RCC 7860 (cell line): ENCODE measurements at places on chromosomes 2 and 18.
A peak's percentile ranks its signal among the peaks of the same experiment; 100 is the strongest.

DNA sequence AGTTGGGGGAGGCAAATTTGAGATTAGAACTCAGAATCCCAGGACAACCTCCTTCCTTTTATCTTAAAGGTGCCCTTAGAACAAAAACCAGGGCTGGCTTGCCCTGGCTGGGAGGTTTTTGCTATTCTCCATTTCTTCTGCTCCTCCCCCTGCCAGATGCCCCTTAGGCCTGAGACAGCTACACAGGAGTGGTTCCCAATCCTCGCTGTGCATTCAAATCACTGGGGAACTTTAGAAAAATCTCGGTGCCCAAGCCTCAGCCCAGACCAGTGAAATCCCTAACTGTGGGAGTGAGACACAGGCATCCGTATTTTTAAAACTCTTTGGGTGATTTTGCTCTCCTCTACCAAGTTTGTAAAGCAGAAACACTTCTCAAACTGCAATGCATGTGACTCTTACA is 38.8 kb downstream of the LBH start:
- DNase-seq, result no peak

DNA sequence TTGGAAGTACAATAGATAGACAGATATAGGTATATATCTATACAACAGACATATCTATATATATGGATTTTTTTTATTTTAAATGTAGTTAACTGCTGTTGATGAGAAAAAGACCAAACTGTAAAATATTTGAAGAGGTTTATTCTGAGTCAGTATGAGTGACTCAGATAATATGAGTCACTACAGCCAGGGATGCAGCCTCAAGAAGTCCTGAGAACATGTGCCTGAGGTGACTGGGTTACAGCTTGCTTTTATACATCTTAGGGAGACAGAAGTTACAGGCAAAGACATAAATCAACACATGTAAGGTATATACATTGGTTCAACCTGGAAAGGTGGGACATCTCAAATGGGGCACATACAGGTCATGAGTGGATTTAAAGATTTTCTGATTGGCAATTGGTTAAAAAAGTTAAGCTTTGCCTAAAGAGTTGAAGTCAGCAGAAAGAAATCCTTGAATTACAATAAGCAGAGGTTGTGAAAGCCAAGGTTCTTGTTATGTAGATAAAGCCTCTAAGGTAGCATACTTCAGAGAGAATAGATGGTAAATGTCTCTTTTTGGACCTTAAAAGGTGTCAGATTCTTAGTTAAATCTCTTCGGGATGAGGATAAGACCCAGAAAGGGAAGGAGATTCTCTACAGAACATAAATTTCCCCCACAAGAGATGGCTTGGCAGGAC is 149.9 kb downstream of the RBM43 start:
- DNase-seq, result peak; percentile 43

DNA sequence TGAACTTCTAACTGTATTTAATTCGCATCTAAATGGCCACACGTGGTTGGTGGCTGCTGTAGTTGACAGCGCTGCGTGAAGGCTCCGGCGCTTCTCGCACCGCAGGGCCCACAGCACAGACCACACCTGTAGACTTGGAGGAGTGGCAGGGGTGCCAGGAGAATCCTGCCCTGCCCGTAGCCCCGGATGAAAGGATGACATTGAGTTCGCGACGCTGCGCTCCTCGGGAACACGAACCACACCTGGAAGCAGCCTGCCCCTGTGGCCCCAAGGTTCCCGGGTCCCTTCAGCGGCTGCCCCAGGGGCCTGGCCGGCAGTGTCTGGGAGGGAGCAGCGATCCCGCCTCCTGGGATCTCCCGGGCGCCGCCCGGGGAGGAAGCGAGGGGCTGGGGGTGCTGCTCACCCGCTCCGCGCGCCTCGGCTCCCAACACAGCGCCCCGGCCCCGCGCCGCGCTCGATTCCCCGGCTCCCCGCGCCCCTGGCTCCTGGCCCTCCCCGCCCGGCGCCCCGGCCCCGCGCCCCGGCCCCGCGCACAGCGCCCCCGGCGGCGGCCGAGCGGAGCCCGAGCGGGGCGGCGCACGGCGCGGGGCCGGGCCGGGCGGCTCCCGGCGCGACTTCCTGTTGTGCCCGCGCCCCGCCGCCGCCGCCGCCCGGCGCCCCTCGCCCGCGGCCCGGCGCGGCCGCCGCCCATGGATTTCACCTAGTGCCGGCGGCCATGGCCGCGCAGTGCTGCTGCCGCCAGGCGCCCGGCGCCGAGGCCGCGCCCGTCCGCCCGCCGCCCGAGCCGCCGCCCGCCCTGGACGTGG is at the start of gene RNPEPL1:
Gene RNPEPL1, plus strand, starts transcription at position 613 of the 806 bp plus-strand sequence. Its CDS starts 103 bp downstream, at position 716.
- DNase-seq, result no peak

DNA sequence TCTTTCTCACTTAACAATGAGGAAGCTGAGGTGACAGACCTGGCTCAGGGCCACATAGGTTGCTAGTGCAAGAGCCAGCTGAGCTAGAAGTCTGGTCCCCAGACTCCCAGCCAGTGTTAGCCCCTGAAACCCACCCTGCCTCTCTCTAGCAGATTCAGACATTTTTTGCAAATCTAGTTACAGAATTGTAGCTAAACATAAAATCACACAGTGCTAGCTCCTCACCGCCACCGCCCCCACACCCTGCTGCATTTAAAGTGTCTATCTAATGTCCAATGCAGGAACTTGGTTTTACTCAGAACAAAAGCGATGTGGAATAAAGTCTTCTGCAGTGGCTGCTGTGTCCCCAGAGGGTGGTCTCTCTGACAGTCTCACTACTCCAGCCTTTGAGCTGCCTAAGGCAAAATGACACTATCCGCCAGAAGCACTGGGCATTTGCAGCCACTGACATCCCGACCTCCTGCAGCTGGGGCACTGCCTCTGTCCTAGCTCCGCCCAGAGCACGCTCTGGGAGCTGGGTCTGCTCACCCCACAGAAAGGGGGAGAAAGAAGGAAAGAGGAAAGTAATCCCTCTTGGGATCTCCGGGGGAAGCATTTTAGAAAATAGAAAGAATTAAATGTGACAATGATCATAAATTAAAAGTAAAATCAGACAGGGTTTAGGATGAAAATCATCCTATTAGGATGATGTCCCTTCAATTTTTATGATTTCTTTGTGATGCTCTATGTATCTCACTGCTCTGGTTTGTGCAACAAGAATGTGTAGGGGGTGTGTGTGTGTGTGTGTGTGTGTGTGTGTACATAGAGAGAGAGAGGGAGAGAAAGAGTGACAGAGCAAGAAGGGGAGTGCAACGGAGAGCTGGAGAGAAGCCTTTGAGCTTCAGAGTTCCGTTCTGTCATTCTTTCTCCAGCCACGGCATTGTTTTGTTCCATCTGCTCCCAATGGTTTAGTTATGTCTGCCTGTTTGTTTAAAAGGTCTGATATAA is 50.5 kb upstream of the ST8SIA3 start:
- DNase-seq, result no peak

DNA sequence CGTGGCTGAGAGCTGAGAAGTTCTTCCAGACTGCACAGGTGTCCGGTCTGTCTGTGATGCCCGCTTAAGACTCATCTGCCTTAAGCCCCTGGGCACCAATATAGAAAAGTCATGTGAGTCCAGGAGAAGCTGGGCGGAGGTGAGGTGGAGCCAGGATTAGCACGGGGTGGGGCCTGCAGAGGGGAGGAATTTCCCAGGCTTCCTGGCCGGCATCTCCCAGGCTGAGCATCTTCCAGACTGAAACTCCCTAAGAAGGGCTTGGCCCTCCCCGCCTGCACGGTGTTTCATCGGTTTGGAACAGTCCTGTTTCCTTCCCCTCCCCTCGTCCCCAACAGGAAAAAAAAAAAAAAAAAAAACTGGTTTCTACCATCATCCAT is 270.3 kb downstream of the ATAD2B start:
- DNase-seq, result no peak

DNA sequence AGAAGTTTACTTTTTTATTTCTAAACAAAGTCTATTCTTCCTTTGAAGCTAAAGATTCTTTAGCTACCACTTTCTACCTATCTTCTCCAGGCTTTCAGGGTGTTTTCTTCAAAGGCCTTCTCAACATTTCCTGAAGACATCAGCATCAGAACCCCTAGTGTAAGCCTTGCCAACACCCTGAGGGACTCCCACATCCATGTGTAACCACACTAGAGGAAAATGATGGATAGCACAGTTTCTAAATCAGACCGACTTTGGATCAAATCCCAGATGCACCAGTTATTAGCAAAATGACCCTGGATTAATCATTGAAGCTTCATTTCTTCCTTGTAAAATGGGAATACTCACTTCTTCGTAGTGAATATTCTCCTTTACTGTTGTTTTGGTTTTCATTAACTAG is 4.7 kb upstream of the TTN start:
- no peak for DNase-seq
